ENCODE measurements at places on chromosomes 2 and 18.

- no peak for DNase-seq
These were observed 239.1 kb downstream of the KCNS3 start for GRCh38 chr2:18117592-18117991.

GRCh38 chr2:11677136-11678055, 7.4 kb upstream of the NTSR2 start:
- DNase-seq = no peak

DNA sequence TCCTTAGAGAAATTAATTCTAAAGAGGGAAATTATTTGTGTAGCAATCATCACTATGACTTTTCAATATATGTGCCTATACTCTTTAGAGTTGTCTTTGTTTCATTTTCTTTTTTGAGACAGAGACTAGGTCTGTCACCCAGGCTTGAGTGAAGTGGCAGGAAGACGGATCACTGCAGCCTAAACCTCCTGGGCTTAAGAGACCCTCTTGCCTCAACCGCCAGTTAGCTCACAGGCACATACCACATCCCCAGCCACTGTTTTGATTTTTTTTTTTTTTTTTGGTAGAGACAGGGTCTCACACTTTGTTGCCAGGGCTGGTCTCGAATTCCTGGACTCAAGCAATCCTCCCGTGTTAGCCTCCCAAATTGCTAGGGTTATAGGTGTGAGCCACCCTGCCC, 12.4 kb downstream of the YWHAQ start:
- no peak for DNase-seq

DNA sequence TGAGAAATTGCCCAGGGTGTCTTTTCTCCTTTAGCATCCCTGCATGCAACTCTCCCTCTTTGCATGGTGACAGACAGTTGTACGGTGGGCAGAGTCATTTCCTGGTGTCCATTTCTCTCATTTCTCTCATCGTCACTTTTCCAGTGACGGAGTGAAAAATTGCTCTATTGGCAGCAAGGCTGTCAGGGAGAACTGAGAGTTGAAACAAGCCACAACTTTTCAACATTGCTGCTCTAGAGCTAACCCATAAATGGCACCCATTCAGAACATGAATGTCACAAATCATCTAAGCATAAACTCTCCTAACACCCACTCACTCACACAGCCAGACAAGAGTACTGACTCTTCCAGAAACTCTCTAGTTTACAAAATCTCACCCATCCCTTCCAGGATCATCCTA, 55.7 kb downstream of the ZC3H8 start:
- DNase-seq = no peak

- no peak for DNase-seq
These were observed 415.4 kb upstream of the RGPD4 start for GRCh38 chr2:107411267-107411666.

DNA sequence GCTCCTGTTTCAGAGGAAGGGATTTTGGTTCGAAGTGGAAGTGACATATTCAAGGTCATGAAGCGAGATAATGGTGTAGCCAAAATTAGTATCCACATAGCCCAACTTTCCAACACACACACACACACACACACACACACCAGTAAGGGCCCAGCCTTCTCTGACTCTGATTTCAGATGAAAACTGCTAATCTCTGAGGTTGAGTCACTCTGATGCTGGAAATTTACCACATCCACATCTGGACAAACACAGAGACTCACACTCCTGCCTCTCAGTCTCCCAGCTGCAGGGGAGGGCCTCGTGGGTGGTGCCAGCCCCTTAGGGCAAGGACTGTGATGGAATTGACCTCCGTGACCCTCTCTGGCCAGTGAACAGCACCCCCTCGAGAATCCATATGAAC, 29.0 kb upstream of the SLC35F6 start:
- no peak for DNase-seq

DNA sequence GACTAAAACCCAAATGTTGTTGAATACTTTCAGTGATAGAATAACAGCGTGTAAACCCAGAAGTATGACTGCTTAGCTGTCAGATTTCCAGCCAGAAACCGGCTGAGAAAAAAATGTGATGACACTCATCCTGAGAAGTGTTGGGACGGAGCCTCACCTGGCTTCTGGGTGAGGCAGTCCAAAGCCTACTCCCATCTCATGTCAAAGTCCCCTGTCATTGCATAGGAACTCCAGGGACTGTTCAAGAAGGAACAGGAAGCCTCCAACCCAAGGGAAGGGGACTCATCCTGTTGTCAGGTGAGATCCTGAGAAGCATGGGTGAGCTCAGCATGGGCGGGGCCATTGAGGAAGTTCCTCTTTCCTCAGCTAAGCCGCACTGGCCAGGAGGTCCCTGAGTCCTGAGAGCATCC, 11.3 kb upstream of the CHRNA1 start:
- no peak for DNase-seq

- no peak for DNase-seq
These were observed 256.1 kb upstream of the SYT4 start for GRCh38 chr18:43533371-43533770.

DNA sequence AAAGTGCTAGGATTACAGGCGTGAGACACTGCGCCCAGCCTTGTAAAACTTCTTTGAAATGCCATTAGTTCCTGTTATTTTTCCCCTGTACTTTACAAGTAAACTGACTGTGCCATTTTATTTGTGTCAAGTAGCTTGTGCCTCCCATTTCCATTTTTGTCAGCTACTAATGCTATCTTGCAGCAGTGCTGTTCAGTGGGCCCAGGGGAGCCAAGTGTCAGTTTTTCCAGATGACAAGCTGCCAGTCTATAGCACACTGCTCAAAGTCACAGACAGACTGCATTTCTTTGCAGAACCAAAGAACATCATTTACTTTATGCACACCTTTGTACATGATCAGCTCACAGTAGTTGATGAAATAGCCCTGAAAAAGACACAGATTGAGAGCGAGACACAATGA, 901.3 kb upstream of the CDH2 start:
- no peak for DNase-seq

DNA sequence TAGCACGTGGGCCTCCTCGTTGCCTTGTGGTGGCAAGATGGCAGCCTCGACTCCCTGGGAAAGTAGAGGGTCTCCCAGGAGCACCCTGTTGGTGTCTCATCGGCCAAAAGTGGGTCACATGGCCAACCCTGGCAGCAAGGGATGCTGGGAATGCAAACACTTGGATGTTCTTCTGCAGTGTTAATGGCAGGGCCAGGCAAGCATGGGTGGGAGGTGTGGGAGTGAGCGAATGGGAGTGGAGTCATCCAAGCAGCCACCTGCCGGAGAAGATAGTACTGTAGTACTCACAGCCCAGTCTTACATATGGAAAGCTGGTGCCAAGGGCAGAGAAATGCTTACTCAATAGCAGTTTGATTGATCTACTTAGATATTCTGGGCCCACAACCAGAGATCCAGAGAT, 122.2 kb downstream of the INHBB start:
- no peak for DNase-seq

DNA sequence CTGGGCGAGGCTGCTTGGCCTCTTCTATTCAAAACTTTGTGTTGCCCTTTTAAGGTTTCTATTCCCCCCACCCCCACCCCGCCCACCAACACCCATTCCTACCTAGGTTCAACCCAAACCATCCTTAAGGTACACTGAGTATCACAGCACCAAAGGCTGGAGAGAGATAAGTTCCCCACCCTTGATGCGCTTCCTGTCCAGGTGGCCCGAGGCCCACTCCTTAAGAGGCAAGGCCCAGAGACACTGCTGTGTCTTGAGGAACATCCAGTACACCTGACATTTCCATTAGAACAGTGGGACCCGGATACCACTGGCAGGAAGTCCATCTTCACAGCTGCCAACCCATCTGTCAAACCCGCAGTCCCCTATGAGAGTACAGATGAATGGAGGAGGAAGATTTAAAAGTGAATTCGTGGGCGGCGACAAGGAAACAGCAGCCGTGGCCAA, 277 bp upstream of the INPP1 start:
- DNase-seq = no peak

DNA sequence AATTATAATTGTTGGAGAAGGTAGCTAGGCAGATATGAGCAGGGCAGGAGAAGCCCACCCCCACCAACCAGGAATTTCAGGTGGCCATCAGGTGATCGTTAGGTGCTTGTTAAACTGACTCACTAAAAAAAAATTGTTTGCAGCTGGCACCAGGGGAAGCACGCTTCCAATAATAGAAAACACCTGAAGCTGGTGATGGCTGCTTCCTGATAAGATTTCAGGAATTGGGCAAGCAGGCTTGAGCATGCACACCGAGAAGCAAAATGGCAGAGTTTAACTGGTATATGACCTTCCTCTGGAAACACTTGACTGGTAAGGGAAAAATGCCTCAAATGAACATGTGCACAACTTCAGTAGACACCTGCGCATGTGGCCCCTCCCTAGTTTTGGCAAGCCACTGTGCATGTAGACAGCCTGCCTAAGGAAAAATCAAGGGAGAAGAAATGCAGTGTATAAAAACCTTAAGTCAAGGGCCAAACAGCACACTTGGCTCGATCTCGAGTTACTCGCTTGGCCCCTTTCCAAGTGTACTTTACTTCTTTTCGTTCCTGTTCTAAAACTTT, 292.8 kb downstream of the CCDC85A start:
- DNase-seq = no peak

- no peak for DNase-seq
These were observed 42.1 kb downstream of the DDX18 start for GRCh38 chr2:117856415-117857210.

GRCh38 chr2:145715601-145716000, 1195.7 kb upstream of the ZEB2 start:
- DNase-seq = no peak

DNA sequence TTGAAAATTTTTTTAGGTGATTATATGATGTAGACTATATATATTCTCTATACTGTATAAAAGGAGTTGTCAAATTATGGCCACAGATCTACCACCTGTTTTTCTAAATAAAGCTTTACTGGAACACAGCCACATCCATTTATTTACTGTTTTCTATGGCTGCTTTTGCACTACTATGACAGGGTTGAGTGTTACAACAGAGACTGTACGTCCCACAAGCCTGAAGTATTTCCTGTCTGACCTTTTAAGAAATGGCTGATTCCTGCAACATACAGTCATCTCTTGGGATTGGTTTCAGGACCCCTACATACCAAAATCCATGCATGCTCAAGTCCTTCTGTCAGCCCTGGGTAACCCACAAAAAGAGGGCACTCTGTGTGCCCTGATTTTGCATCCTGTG, 508.3 kb downstream of the TSN start:
- DNase-seq = no peak

DNA sequence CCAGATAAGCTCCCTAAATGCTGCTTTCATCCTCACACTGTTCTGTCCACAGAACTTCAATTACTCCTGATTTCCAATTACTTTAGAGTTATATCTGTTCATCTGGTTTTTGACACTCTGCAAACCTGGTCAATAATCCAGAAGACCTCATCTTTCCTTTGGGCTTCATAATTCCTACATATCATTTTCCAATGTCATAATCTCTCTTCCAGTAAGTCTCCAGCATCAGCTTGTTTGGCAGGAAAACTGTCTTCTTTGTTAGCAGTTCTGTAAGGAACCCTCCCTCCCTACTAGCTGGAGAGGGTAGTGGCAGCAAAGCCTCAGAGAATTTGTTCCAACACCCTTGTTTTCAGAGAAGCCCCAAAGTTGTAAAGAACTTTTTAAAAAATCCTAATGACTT, 11.9 kb upstream of the SLC14A1 start:
- DNase-seq = no peak

- DNase-seq = no peak
These were observed 23.6 kb downstream of the MCFD2 start for GRCh38 chr2:46891956-46892553.

DNA sequence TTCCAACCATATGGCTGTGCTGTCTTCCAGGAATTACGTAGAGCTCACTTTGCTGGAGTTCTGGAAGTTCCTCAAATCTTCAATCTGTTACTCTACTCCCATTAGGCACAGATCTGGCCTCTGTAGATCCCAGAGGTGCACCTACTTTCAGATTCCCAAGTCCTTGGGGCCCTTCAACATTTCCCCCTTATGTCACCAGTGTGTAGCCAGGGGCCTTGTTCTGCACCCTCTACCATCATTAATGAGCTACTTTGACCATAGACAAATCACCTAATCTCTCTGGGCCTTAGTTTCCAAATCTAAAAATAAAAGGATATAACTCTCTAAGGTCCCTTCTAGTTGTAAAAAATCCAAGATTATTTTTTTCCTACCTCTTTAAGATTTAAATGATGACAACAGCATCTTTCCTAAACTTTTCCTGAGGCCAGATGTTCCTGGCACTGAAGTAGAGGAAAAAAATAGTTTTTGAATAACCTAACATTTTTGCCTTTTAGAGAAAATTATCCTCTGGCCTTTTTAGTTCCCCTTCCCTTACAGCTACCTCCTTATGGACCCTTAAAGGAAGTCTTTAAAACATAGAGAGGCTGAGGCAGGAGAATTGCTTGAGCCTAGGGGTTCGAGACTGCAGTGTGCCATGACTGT, 31.0 kb upstream of the WIPF1 start:
- no peak for DNase-seq

- no peak for DNase-seq
These were observed 57.7 kb downstream of the ROCK2 start for GRCh38 chr2:11286749-11287148.

- no peak for DNase-seq
These were observed 31.6 kb upstream of the MREG start for GRCh38 chr2:216044883-216045486.

DNA sequence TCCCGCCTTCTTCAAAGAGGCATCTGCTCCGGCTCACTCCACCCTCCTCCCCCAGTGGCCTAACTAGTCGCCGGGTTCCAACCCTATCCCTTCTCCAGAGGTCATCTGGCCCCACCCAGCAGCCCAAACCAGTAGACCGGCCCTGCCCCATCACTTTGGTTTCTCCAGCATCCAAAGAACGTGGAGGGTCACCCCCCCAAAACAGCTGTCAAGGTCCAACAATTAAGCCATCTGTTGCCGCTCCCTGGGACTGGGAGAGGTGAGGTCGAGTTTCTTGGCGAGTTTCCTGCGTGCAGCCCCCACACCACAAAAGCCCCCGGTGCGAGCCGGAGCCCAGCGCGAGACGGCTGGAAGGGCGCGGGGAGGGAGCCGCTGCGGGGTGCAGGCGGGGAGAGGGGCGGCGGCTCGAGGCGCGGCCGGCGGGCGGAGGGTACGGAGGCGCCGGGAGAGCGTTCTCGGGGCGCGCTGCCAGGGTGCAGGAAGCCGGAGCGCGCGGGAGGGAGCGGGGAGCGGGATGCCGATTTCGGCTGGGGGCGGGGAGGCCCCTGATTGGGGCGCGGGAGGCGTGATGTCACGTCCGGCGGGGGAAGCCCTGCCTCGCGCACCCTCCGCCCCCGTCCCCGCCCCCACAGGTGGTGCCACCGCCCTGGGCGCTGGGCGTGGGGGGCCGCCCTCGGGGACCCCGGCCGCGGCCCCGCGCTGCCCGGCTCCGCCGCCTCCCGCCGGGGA, 571 bp upstream of the GPC1 start:
- DNase-seq = peak; percentile 86
